HuH-7 (cell line): ENCODE measurements at places on chromosomes 12 and 14.

DNA sequence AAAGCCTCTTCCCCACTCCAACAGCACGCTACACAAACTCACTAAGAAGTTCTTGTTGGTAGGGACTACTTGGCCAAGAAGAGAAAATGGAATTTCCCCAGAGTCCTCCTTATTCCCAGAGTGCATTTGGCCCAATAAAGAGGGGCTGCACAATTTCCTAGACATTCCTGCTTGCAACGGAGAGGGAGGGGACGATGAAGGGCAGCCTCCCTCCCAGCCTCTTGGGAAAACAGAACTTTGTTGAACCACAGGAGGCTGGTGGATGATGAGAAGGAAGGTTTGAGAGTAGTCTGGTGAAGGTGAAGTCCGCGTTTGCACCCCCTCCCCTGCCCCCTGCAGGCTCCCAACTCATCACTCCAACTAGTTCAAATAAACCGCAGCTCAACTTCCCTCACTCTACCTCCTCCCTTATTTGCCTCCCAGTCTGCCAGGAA lies 19.1 kb upstream of the TBX3 start:
- DNase-seq, result no peak

GRCh38 chr12:85639834-85640233 lies 196.4 kb downstream of the RASSF9 start:
- no peak for DNase-seq

DNA sequence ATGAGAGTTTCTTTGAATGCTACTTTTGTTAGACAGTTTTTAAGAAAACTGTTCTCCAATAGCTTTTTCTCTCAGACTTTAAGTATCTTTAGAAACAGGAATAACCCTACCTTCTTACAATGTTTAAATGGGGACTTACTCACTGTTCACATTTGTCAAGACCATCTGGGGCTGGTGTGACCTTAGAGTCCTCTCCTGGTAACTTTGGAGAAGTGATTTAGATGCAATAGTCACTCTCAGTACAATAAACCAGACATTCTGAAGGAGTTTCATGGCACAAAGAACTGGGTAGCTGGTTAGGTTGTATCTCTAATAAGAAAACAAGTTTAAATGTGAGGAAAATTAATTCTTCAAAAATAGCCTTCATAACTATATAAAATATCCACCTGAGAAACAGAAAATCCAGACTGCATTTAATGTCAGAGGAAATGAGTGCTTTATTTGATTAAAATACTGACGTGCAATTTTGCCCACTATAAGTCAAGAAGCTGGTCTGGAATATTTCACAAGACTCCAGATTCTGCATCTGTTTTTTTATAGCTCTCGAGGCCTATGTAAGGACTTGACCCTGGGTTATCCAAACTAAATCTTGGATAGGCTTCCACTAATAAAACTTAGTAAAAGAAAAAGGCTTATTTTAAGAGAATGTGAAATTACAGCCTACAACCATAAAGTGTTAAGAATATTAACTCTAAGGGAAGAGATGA lies 108.7 kb downstream of the PTGER2 start:
- DNase-seq, result no peak

DNA sequence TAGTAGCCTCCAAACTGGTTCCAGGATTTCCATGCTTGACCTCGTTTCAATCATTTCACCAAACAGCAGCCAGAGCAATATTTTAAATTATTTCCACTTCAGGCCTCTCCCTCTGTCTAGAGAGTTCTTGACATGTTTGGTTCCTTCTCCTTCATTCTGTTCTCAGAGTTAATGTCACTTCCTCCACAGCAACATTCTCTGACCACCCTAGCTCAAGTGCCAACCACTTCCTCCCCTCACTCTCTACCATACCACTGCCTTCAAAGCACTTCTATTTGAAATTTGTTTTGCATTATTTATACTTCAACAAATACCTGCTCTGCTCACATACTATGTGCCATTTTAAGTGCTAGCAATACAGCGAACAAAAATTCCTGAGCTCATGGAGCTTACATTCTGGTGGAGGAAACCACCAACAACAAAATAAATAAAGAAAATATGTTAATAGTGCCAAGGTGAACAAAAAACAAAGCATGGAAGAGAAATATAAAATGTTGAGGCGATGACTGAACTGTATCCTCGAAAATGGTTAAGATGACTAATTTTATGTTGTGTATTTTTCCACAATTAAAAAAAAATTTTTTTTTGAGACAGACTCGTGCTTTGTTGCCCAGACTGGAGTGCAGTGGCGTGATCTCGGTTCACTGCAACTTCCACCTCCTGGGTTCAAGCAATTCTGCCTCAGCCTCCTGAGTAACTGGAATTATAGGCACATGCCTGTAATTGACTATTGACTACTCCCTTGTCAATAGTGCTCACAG lies 17.3 kb downstream of the BAZ1A start:
- DNase-seq, result no peak

GRCh38 chr14:90330203-90331196 lies 1.2 kb downstream of the NRDE2 start:
- DNase-seq, result no peak

DNA sequence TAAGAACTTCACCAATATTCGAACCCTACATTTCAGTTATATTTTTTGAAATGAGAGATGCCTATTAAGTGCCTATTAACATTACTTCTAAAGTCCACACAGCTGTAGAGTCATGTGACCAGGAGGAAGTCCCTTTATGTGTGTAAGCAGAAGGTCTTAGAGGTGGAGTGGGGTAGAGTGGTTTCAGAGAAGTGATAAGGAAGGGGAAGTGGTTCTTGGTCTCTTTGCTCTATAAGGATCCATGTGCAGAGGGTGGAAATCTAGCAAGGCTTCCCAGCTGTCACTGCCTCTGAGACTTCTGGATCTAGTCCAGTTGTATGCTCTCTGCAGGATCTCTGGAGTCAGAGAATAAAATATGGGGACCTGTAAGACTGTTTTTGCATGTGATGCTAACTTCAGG lies 673.9 kb downstream of the FLRT2 start:
- no peak for DNase-seq

GRCh38 chr12:52876372-52876771 lies 27.6 kb upstream of the KRT78 start:
- DNase-seq, result no peak

GRCh38 chr14:41605550-41606281 lies 960 bp upstream of the LRFN5 start:
- DNase-seq, result peak; percentile 10

DNA sequence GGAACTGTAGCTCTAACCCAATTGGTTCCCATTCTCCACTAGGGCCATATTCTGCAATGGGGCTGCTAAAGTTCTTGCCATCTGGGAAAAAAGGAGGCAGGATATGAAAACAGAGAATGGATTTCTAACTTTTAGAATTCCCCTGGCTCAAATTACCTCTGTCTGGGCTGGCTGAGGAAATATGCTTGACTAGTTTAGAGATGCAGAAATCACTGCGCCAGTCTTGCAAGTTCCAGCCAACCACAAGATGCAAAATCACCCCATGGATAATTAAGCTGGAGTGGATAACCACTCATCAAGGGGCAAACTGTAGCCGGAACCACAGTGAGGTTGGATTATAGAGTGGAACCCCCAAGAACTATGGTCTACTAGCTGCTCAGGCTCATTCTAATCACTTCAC lies 126.3 kb downstream of the RALGAPA1 start:
- DNase-seq, result no peak

DNA sequence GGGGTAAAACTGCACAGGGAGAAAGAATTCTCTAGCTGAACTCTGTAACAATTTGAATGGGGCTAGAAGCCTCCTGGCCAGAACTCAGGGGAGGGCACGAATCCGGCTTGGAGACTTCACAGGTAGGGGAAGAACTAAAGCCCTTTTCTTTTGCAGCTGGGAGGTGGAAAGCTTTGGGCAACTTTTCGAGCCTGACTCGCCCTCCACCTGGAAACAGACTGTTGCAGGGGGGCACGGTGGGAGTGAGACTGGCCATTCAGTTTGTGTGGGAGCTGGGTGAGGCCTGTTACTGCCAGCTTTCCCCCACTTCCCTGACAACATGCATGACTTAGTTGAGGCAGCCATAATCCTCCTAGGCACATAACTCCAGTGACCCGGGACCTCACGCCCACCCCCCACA lies 135.8 kb downstream of the PLCZ1 start:
- DNase-seq, result no peak

DNA sequence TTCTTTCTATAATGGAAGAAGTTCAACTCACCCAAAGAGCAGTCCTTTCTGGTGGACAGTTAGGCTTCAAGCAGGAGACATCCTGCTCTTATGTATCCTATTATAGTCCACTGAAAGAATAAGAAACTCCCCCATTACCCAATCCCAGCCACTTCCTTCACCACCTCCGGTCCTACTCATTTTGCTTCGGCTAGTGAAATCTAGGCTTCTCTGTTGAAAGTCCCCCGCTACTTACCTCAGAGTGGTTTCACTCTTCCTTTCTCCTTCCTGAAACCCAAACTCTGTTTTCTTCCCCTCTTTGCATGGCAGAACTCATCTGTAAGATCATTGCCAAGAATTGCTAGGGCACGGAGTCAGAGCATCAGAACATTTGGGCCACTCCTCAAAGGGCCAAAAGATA lies at the start of gene GPR84:
Gene GPR84 (minus strand): TSS at position 74 of the 400 bp plus-strand sequence. CDS start 635 bp downstream, outside the sequence.
- DNase-seq, result no peak

DNA sequence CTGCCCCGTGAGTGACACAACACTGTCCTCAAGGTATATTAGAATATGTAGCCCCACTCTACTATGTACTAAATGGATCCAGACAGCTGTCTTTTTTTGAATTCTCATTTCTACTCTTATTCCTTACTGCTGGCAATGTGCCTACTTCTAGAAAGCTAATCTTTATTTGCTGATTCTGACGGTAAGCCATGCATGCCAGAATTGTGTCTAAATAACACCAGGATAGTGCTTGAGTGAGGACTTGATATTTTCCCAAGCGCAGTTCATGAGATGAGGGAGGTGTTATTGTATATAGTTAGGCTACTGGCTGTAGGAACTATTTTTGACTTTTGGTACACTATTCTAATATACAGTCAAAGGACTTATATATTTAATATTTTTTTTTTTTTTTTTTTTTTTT lies 316.2 kb upstream of the NAV3 start:
- DNase-seq, result no peak

GRCh38 chr12:6550294-6551062 lies 5.4 kb downstream of the IFFO1 start:
- DNase-seq, result no peak

DNA sequence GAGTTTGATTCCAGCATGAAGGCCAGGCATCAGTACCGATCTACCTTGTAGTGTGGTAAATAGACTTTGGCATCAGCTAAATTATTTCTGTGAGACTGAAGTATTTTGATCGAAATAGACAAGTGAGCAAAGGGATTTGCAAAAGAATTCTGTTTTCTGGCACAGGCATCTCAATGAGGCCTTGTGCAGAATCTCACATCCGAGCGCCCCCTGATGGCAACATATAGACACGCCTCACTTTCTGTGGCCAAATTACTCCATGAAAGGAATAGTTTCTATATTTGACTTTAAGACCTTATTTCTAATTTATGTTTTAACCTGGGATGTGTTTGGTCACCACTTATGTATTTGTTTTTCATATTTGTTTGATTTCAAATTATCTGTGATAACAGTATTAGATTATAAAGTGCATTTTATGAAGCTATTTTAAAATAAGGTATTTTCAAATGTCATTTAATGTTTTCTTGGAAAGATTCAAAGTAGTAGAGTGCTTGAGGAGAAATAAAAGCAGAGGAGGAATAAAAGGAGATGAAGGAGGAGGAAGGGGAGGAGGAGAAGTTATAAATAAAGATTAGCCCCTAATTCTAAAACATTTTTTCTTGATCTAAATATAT lies 731.9 kb downstream of the NRXN3 start:
- DNase-seq, result peak; percentile 6

GRCh38 chr12:124827588-124828184 lies 36.0 kb downstream of the SCARB1 start:
- no peak for DNase-seq

DNA sequence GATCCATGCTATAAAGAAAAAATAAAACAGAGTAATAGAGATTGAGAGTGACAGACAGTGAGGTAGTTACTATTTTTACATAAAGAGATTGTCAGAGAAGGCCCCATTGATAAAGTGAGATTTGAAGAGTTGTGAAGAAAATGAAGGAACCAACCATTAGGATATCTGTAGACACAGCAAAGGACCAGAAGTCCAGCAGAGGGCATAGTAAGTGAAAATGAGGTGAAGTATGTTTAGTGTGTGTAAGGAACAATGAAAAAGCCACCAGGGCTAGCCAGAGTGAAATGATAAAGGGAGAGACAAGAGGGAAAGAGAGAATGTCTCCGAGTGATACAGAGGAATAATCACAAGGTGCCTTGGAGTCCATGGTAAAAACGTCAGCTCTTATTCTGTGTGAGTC lies 411.0 kb downstream of the NELL2 start:
- DNase-seq, result no peak

GRCh38 chr14:103310576-103311095 lies 23.4 kb upstream of the EIF5 start:
- no peak for DNase-seq

GRCh38 chr12:102903337-102904007 lies 13.6 kb downstream of the PAH start:
- DNase-seq, result no peak

DNA sequence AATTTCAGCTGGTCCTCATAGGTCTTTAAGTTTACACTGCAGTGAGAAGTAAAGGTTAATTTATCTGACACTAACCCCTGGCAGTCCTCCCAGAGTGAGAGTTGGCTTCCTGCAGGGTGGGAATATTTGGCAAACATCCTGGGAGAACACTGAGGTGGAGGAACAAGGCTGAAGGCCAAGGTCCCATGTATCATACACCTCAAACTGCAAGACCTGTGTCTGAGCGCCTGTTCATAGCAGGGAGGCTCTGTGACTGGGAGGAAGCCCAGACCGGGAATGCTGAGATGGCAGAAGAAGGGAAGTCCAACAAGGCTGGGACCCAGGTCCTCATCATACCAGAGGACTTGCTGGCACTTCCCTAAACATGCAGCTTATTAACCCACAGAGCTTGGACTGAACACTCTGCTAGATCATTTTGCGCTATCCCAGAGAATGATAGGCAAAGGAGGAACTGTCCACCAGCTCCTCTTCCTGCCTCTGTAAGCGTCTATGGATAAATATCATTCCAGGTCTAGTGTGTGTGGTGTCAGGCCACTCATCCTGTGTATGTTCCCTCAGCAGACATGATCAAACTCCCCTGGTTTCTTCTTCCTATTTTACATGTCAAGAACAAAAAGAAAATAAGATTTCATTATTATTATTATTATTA lies 199.6 kb upstream of the CNOT2 start:
- DNase-seq, result no peak

DNA sequence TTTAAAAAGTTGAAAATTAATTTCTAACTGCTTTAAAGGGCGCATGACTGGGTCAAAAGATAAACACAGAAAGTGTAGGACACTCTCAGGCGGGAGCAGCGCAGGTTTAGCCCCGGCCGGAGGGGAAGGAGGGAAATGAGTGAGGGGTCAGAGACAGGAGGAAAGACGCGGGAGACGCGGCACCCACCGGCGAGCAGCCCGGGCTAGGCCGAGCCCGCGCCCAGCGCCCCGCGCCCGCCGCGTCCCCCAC lies 591 bp downstream of the GXYLT1 start:
- peak; percentile 16 for DNase-seq

- DNase-seq, result no peak
These were observed 7.7 kb downstream of the ANKRD33 start for GRCh38 chr12:51895378-51896135.

- DNase-seq, result no peak
These were observed 37.8 kb downstream of the CCDC92 start for GRCh38 chr12:123934829-123935228.
